ENCODE measurements at places on chromosomes 5 and 9.

GRCh38 chr5:66596636-66597182, 516 bp downstream of the MAST4 start:
- DNase-seq: no peak

DNA sequence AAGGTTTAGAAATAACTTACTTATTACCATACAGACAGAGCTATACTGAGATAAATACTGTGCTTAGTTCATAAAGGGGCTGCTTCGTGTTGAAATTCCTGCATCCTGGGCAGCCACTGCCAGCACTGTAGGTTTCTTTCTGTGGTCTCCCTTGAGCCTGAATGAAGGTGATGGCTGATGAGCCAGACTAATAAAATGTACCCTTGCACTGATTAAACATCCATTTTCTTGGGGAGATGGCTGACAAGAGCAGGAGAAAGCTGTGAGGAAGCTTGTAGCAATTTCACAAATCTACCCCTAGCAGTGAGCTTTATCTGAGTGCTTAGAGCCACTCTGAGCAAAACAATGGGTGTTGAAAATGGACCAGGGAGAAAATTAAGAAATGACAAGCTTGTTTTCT, 23.3 kb upstream of the ZSWIM6 start:
- DNase-seq: no peak

- no peak for DNase-seq
Measured at GRCh38 chr5:83036991-83037575, 40.1 kb downstream of the TMEM167A start.

GRCh38 chr9:27349698-27350080, 52.7 kb upstream of the EQTN start:
- DNase-seq: no peak

- peak; percentile 47 for DNase-seq
Measured at GRCh38 chr5:147188200-147189108, 46.4 kb upstream of the STK32A start.

- no peak for DNase-seq
Measured at GRCh38 chr5:146561711-146562110, 45.7 kb upstream of the GPR151 start.

DNA sequence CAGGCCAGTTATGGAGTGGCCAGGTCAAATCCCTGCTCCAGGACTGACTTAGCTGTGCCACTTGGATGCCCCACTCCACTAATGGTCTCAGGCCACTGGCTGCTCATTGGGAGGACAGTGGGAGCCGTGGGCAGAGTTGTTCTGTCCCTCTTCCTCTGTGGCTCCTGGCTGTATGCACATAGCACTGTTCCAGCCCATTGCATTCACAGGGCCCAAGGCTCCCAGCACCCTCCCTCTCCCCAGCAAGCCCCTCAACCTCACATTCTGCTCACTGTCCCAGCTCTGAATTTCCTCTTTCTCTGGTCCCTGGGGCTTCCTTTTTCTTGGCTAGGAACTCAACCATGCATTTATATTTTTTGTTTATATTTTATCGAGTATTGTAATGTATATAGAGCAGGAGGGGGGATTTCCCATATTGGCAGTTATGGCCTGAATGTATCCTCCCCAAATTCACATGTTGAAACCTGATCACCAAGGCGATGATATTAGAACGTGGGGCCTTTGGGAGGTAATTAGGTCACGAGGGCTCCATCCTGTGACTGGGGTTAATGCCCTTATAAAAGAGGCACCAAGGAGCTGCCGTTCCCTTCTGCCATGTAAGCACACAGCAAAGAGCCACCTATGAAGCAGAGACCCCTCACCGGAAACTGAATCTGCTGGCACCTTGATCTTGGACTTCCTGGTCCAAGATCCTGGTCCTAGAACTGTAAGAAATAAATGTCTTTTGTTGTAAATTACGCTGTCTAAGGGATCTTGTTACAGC, 17.0 kb upstream of the MVB12B start:
- DNase-seq: no peak

DNA sequence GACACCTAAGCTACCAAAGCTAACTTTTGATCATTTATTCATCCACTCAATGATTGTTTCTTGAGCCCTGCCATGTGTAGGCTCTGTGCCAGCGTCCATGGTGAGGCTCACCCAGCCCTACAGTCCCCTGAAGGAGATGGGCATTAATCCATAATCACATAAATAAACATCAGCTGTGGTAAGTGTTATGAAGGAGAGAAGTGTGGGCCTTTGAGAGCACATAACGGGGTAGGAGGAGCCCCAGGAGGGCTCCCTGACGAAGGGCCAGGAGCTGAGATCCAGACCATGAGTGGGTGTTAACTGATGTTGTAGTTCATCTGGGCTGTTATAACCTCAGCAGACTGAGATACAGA, 53.9 kb upstream of the AFAP1L1 start:
- no peak for DNase-seq

- DNase-seq: no peak
Measured at GRCh38 chr9:86341007-86341491, 13.2 kb downstream of the TUT7 start.

GRCh38 chr5:170597109-170597751, 93.4 kb downstream of the KCNIP1 start:
- DNase-seq: no peak

DNA sequence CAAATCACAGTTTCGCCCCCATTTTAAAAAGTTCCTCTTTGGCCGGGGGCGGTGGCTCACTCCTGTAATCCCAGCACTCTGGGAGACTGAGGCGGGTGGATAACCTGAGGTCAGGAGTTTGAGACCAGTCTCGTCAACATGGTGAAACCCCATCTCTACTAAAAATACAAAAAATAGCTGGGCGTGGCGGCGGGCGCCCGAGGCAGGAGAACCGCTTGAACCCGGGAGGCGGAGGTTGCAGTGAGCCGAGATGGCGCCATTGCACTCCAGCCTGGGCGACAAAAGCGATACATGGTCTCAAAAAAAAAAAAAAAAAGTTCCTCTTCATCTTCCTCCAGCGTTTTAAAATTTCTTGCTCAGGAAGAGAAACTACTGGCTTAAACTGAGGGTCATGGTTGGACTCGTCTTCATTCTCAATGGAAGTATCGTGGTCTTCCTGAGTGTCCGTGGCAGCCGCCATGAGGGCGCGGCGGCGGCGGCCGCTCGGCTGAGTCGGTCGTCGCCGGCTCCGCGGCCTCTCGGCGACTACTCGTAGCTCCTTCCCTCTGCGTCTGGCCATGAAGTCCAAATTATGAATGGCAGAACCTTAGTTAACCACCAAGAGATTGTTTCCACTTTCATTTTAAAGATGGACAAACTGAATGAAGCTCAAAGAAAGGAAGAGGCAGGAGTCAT, 92.1 kb upstream of the NR5A1 start:
- DNase-seq: no peak

- DNase-seq: no peak
Measured at GRCh38 chr5:91373006-91373405, 10.1 kb downstream of the ARRDC3 start.

- no peak for DNase-seq
Measured at GRCh38 chr9:89486681-89487080, 11.2 kb downstream of the SEMA4D start.

GRCh38 chr5:170752257-170753215, 31.0 kb upstream of the GABRP start:
- DNase-seq: no peak

DNA sequence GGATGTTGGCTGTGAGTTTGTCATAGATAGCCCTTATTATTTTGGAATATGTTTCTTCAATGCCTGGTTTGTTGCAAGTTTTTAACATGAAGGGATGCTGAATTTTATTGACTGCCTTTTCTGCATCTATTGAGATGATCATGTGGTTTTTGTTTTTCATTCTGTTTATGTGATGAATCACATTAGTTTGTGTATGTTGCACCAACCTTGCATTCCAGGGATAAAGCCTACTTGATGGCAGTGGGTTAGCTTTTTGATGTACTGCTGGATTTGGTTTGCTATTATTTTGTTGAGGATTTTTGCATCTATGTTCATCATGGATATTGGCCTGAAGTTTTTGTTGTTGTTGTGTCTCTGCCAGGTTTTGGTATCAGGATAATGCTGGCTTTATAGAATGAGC, 225.6 kb downstream of the PCSK1 start:
- no peak for DNase-seq

DNA sequence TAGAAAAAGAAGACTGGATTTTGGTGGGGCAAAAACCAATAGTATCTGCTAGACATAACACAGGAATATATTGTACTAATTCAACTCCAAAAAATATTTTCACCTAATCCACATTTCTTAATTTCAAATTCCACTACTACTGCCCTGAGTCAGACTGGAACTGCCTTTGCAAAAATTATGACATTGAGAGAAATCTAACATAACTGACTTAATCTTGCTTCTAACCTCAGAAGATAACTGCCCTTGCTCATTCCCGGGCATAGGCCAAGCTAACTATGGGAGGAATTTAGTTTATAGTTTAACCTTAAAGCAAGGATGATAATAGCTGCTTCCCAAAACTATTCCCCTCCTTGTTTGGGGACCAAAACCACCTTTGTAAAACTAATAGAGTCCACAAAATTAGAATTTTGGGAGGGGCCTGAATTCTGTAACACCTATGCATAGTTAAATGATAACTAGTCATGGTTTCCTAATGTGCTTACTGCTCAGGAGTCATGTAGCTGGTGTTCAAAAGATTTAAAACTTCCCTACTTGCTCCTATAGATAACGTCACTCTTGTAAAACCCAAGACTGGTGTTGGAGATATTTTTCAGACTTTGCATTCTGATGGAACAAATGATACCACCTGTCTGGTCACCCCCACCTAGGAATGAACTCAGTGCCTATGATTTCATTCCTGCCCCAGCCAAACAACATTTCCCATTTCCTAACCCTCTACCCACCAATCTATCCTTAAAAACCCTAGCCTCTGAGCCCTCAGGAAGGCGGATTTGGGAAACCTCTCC, 14.1 kb upstream of the TXN start:
- DNase-seq: no peak

- DNase-seq: no peak
Measured at GRCh38 chr9:137308057-137308619, 6.1 kb upstream of the NRARP start.

- no peak for DNase-seq
Measured at GRCh38 chr9:73719660-73720059, 568.0 kb downstream of the ANXA1 start.

GRCh38 chr5:88875341-88876234, 7.4 kb downstream of the MEF2C start:
- DNase-seq: no peak

GRCh38 chr9:89887286-89887685, 282.5 kb downstream of the GADD45G start:
- no peak for DNase-seq

GRCh38 chr9:118209343-118209742, 505.1 kb downstream of the TLR4 start:
- no peak for DNase-seq

GRCh38 chr9:7921545-7922197, 122.1 kb upstream of the DMAC1 start:
- DNase-seq: no peak

- DNase-seq: no peak
Measured at GRCh38 chr5:143102411-143102810, 301.1 kb downstream of the NR3C1 start.

DNA sequence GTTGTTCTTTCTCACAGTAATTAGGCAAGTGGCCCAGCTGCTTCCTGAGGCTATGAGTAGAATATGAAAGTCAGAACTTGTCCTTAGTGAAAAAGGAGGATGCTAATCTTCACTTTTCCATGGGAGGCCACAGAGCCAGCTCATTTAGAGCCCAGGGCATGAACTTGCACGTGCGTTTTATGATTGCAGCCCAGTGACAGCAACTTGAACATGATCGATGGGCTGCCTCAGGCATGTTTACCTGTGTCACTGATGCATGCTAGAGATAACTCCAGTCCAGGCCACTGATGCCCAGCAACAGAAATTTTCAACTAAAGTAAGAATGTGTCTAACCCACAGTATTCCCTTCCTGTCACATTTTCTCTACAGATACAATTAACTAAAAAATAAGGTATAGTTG, 179.3 kb downstream of the CTNND2 start:
- DNase-seq: no peak

GRCh38 chr9:99040911-99041582, 63.9 kb upstream of the TGFBR1 start:
- peak; percentile 18 for DNase-seq

DNA sequence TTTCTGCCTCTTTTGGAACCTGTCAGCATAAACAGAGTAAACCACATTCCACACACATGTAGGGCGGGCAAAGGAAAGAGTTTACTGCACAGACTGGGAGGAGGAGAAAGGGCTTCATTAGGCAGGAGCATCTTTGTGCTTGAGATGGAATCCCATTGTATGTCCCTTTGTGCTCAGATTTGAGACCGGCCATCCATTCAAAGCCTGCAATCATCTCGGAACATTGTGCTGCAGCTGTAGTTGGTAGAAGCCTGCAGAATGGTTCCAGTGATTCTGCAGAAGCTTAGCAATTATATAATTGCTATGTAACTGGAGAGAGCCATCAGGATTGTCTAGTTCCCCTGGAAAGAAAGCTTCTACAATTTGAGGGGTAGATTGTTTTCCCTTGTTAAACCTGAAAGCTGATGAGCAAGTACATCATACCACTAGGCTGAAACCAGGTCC, 16.5 kb downstream of the ZNF462 start:
- no peak for DNase-seq

GRCh38 chr9:109507421-109507838, 9.3 kb upstream of the PTPN3 start:
- DNase-seq: no peak

DNA sequence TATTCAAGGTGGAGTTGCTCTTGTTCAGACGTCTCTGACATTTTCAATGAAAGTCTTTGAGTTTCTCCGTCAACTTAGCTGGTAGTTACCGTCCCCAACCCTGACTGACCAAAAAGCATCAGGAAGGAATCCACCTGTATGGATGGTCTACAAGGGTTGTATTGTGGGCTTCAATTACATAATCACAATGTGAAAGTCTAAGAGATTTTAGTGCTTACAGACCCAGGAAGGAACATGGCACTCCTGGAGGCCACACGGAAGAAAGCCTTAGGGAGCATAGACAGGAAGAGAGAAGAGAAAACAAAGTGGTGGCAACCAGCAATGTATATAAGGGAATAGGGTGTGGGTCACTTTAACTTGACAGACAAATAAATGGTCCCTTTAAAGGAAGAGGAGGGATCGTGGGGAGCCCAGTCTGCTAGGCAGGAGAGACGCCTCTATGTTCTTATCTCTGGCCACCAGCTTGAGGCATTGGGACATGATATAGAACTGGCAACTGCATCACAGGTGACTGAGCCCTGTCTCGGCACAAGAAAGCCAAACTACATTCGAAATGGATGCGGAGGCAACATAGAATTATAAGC, 80.4 kb downstream of the ALDH7A1 start:
- DNase-seq: no peak

GRCh38 chr5:102481054-102481715, 17.6 kb downstream of the SLCO6A1 start:
- DNase-seq: no peak

GRCh38 chr9:37682951-37683350, 32.2 kb downstream of the FRMPD1 start:
- DNase-seq: no peak

GRCh38 chr5:108726446-108727235, 21.1 kb upstream of the FER start:
- DNase-seq: no peak

DNA sequence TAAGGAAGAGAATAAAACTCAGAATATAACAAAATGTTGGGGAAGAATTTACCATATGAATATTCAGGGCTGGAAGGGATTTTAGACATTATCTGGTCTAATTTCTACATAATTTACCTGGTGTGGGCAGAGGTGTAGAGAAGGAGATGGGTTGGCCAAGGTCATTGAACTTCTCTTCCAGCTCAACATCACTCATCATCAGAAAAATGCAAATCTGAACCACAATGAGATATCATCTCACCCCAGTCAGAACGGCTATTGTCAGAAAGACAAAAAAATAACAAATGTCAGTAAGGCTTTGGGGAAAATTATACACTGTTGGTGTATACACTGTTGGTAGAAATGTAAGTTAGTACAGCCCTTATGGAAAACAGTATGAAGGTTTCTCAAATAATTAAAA, 121.7 kb downstream of the PTTG1 start:
- DNase-seq: no peak
